Jurkat, Clone E6-1 (cell line): ENCODE measurements at places on chromosomes 16 and 17.

- DNase-seq = no peak
Observed at GRCh38 chr16:68083239-68083781, 1.9 kb upstream of the NFATC3 start.

DNA sequence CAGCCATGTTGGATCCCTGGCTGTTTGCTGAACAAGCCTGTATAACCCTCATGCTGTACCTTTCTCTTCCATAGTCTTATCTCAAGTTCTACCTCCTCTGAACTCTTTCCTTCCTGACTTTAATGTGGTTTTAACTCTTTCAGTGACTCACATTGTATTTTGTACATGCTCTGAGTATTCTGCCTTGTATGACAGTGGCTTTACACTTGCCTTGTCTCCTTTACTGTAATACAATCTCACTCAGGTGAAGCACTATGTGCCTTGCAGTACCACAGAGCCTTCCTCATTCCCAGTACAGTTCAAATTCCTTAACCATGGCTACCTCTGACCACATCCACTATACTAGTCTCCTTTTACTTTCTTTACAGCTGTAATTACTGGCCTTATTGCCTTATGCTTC, 14.1 kb downstream of the PSMD11 start:
- DNase-seq = peak; percentile 86

DNA sequence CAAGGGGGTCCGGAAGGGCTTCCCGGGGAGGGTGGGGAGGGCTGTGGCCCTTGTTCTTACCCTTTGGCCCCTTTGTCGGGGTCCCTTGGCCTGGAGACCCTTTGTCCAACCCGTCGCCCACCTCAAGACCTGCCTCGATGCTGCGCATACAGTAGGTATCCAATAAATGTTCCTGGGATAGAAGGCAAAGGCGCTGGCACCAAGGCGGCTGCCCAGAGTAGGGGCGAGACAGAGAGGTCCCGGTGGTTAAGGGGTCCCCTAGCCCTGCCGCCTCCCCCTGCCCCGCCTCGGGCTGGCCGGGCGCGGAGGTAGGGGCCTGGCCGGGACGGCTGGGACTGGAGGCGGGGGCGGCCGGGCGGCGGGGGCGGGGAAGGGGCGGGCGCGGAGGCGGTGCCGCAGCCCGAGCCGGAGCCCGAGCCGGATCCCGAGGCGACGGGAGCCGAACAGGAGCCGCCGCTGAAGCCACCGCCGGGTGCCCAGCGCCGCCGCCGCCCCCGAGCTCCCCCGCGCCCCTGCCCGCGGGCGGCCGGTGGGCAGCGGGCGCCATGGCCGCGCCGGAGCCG, at the start of gene NHERF2:
Gene NHERF2, plus strand, starts transcription at position 442 of the 563 bp plus-strand sequence. Its CDS starts 104 bp downstream, at position 546.
- no peak for DNase-seq

GRCh38 chr16:85514598-85515318, 98.4 kb upstream of the GSE1 start:
- DNase-seq = no peak

DNA sequence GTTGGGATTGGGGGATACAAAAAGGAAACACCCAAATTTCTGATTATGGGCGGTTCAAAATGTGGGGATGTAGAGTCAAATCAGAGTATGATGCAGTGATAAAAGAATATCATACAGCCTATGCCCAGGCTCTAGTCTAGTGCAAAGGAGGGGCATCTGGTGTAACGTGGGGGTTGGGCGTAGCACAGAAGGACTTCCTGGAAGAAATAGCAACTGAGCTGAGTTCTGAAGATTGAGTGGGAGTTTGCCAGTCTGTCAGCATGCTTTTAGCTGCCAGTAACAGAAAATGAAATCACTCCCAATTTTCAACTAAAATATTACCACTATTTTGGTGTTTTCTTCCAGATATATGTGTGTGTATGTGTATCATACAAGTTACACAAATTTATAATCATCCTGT, 196.9 kb downstream of the SPECC1 start:
- DNase-seq = no peak

DNA sequence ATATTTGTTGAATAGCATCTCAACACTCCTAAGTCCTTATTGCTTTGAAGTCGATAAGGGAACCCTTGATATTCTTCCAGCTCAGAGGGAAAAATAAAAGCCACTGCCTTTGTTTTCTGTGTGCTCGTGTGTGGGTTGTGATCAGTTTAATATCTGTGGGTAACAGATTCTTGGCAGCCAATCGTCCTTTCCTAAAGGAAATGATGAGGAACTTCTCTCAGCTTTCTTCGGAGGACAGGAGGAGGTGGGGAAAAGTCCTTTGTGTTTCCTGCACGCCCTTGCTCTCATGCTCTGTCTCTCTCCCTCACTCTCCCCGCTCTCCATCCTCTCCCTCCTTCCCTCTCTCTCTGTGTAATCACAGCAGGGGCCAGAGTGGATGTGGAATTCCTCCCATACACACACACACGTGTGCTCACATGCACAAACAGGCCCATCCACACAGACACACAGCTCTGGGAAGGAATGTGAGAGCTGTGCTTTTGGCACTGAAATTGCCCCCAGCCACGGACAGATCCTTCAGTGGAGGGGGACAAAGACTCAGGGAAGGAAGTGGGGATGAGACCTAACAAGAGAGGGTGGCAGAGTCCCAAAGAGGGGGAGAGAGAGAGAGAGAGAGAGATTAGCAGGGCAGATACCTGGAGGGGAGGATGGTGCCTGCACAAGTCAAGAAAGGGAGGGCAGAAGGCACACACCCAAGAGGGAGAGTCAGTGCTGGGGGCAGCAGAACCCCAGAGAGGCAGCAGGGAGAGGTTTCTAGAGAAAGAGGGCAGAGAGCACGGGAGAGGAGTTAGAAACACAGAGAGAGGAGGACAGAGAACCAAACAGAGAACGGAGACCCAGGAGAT, 83.5 kb upstream of the PLCG2 start:
- no peak for DNase-seq

GRCh38 chr17:47872651-47873161, 21.7 kb upstream of the SP6 start:
- DNase-seq = no peak

DNA sequence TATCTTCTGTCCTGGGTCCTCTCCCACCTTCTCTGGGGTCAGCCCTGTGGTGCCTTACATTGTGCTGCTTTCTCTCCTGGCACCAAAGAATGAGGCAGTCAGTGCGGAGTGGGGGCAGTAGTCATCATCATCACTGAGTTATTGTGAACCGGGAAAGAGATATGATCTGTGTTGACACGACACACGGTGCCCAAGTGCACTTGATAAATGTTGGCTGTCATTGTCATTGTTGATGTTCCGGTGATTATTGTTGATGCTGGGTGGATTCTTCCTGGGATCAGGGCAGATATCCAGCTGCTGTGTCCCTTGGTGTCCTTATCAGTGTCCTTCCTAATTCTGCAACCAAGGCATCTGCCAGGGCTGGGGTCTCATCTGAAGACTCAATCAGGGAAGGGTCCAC, 121.7 kb downstream of the ABCC6 start:
- DNase-seq = no peak

GRCh38 chr17:63928966-63929695, 3.0 kb downstream of the CD79B start:
- no peak for DNase-seq

- DNase-seq = no peak
Observed at GRCh38 chr17:1362065-1362848, 37.8 kb downstream of the YWHAE start.

DNA sequence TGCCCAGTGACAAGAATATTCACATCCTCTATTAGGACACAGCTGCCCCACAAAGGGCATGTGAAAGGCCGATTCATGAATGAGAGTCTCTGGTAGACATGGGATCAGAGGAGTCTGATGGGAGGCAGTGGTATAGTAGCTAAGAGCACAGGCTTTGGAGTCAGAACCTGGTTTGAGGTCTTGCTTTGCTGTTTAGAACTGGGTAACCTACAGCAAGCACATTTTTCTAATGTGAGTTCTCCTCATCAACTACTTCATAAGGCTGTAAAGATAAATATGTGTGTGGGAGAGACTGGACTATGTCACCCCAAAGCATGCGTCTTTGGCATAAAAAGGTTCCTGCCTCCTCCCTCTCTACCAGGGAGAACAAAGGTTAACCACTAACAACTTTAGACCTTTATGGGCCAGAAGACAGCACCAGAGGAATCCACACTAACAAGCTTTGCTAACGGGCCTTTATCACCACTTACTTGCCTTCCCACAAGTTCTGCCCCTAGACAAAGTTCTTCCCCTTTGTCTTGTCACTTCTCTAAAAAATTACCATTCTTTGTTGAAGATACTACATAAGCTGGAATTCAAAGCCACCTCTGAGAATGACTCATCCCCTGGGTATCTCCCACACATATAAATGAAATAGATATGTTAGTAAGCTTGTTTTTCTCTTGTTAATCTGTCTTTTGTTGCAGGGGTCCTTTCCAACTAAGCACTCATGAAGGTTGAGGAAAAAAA, 21.1 kb downstream of the CDR2 start:
- no peak for DNase-seq

GRCh38 chr17:2977157-2977556, 86.2 kb downstream of the OR1D5 start:
- DNase-seq = no peak

DNA sequence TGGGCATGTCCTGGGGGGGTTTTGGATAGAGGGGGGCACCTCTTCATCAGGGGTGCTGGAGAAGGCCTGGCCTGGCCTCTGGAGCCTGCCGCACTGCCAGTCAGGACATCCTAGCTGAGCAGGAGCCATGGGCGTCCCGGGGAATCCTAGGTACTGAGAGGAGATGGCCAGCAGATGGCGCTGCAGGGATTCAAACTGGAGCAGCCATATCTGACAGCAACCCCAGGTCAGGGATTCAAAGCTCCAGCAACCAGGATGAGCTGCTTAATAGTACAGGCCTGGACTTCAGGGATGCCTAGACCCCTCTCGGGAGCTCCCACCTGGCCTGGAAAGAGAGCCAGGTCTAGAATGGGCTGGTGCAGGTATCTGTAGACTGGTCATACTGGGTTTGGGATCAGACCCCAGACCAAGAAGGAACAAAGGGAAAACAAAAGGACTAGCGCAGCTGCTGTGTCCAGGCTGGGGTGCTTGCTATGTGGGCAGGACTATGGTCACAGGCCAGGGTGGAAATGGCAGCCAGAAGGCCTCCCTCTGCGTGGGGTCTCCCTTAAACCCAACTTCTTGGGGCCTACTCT, 306.9 kb upstream of the RBFOX1 start:
- DNase-seq = peak; percentile 36

- DNase-seq = peak; percentile 51
Observed at GRCh38 chr17:39979893-39980350, 685 bp upstream of the PSMD3 start.

- no peak for DNase-seq
Observed at GRCh38 chr16:54694651-54695050, 236.0 kb upstream of the IRX5 start.
